ENCODE measurements at places on chromosomes 16 and 17.

- DNase-seq: no peak
These were observed 42.3 kb downstream of the HNF1B start for GRCh38 chr17:37702598-37702997.

DNA sequence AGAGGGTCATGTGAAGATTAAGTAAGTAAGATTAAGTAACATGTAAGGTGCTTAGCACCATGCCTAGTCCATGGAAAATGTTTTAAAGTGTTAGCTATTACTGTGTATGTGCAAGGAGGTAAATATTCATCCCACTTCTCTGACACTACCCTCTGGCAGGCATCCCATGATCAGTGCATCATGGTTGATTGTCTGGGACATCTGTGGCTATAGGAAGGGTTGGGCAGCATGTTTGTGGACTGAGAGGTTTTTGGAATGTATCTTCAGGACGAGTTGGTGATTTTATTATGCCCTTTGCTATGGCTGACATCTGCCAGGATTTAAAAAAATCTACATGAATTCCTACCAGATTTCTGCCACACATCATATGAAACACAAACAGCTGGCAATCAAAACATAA lies 6.5 kb upstream of the TAOK1 start:
- DNase-seq: no peak

- DNase-seq: no peak
These were observed 134.8 kb downstream of the HS3ST2 start for GRCh38 chr16:22948603-22949368.

- no peak for DNase-seq
These were observed 36.1 kb upstream of the COX10 start for GRCh38 chr17:14033166-14033565.

GRCh38 chr17:46719891-46720290 lies 98.6 kb downstream of the WNT3 start:
- no peak for DNase-seq

GRCh38 chr17:79844869-79845600 lies 5.8 kb upstream of the CBX4 start:
- DNase-seq: no peak

DNA sequence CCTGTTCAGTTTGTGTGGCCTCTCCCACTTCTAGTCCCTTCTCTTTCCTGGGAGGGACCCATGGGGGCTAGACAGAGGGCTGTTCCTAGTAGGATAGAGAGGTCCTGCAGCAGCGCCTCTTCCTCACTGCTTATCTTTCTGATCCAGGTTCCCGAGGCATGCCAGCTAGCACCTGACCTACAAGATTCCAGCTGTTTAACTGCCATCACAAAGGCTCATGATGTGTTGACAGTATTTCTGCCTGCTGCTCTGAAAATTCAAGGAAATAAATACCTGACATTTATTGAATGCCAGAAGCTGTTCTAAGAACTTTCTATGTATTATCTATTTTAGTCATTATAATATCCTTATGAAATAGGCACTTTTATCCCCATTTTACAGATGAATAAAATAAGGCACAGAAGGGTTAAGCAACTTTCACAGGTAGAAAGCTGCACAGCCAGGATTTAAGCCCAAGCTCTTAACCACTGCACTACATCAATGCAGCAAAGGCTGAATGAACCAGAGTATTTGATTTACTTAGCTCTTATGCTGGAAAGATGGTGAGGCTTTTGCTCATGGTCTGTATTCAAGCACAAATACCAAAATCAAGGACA lies 38.8 kb downstream of the HEATR6 start:
- DNase-seq: no peak

GRCh38 chr17:80909635-80910034 lies 82.0 kb upstream of the CHMP6 start:
- no peak for DNase-seq

DNA sequence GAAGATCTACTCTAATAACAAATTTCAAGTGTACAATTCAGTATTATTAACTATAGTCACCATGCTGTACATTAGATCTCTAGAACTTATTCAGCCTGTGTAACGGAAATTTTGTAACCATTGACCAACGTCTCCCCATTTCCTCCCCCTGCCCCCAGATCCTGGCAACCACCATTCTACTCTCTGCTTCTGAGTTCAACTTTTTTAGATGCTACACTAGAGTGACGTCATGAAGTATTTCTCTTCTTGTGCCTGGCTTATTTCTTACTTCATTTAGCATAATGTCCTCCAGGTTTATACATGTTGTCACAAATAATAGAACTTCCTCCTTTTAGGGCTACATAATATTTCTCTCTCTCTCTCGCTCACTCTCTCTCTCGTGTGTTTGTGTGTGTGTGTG lies 157.5 kb downstream of the ANKFN1 start:
- DNase-seq: no peak
